ENCODE measurements at places on chromosomes 1 and 21.

- DNase-seq: peak; percentile 5
Observed at GRCh38 chr1:179447489-179447888, 81.7 kb downstream of the AXDND1 start.

DNA sequence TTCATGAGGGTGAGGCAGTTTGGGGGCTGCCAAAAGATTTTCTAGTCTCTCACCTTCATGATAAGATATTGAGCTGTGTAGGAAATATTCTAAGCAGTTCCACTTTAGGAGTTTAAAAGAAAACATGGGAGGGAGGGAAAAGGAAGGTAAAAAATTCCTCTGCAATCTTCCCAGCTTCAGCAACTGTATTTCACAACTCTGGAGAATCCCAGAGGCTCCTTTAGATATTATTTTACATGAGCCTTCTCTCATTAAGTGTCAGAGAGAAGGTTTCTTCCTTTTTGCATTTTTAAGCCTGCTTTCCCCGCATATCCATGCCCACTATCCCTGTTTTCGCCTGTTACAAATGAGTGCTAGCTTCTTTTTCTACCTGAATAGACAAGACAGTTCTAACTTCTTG, 289.4 kb downstream of the CHRM3 start:
- no peak for DNase-seq

DNA sequence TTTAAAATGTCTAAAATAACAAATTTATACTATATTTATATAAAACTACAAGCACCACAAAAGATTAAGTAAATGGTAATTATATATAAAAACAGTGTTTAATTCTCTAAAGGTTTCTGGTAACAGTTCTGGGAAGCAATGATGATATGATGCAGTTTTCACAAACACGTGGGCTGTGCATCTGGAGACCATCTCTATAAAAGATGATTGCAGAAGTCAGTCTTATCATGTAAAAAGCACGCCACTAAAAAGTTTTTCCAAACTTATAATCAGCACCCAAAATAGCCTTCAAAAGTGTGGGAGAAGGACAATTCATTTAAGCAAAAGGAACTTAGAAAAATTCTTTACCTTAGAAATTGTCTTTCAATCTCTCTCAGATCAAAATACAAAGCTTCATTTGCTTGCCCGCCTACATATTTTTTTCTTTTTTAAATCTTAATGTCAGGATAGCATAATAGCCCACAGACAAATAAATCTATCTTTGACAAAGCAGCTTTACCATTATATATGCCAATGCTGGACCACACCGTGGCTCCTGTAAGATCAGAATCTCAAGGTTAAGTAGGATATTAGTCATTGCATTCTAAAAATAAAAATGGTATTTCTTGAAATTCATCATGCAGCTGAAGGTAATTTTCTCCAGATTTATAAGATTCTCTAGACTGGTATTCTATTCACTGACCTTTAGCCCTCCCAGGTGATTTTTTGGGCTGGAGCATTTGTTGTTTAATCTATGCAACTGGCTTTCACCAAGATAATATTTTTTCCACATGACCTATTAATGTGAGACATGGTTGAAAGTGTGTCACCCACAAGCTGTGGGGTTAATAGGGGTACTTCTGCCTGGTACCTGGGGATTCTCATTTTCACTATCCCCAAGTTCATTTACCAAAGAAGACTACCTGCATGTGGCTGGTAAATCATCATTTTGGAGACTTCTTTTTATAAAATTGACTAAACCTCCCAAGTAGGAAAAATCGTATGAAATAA, 189.6 kb upstream of the ST6GALNAC5 start:
- no peak for DNase-seq

GRCh38 chr1:187862506-187862905, 1033.8 kb downstream of the PLA2G4A start:
- DNase-seq: no peak

- DNase-seq: no peak
Observed at GRCh38 chr1:219414250-219414649, 198.7 kb downstream of the ZC3H11B start.

GRCh38 chr1:33918368-33918767, 54.5 kb downstream of the HMGB4 start:
- DNase-seq: peak; percentile 26

- DNase-seq: no peak
Observed at GRCh38 chr1:67590329-67590728, 94.7 kb upstream of the GADD45A start.

- DNase-seq: no peak
Observed at GRCh38 chr1:66542314-66542713, 8.4 kb downstream of the SGIP1 start.

GRCh38 chr1:8600336-8600735, 217.1 kb downstream of the RERE start:
- DNase-seq: no peak

- no peak for DNase-seq
Observed at GRCh38 chr1:59819566-59820438, 5.1 kb downstream of the HOOK1 start.

GRCh38 chr1:77282187-77282865, 507 bp downstream of the AK5 start:
- peak; percentile 19 for DNase-seq

GRCh38 chr1:99544328-99544727, 101.6 kb upstream of the PALMD start:
- no peak for DNase-seq

- DNase-seq: no peak
Observed at GRCh38 chr21:42527489-42528158, 14.0 kb downstream of the SLC37A1 start.

GRCh38 chr1:205232945-205233397, 5.2 kb downstream of the TMCC2 start:
- no peak for DNase-seq

DNA sequence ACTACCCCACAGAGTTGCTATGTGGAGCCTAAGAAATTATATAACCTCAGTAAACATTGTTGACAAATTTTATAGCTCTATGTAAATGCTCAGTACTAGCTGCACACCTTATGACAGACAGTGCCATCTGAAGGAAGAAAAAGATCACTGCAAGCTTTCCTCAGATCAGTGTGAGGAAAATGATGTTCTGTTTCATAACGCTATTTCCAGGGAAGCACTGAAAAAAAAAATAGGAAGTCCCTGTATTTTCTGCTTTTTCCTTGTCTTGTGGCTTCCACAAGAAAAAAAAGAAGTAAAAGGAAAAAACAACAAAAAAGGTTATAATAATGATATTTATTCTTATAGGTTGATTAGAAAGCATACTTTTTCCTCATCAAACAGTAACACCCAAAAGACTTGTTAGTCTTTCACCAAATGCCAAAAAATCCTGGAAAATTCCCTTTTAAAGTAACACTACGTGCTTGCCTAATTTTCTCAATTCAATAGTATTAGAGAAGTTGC, 23.2 kb downstream of the LYST start:
- DNase-seq: peak; percentile 44

- no peak for DNase-seq
Observed at GRCh38 chr1:111441573-111442192, 7.4 kb downstream of the WDR77 start.

- no peak for DNase-seq
Observed at GRCh38 chr1:212980123-212980785, 29.9 kb downstream of the VASH2 start.

- DNase-seq: no peak
Observed at GRCh38 chr1:69258842-69259241, 308.9 kb upstream of the LRRC7 start.

- DNase-seq: no peak
Observed at GRCh38 chr1:209012443-209013196, 570.9 kb upstream of the CAMK1G start.

GRCh38 chr1:232562855-232563510, 67.0 kb downstream of the SIPA1L2 start:
- no peak for DNase-seq

DNA sequence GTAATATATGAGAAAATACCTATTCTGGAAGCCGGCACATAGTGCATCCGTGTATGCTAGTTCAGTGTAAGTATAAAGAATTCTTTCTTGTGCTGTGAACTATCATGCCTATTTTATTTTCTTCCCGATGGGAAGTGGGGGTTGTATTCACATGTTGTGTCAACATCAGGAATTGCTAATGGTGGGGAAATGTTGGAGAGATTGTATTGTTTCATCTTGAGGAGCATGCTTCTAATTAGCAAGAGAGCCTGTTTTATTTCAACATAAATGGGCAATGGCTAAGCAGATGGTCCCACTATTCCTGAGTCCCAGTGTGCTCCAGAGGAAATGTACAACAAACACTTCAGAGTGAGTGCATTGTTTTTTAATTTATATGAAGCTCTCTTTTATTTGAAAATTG, 485.2 kb downstream of the PLPP3 start:
- no peak for DNase-seq

DNA sequence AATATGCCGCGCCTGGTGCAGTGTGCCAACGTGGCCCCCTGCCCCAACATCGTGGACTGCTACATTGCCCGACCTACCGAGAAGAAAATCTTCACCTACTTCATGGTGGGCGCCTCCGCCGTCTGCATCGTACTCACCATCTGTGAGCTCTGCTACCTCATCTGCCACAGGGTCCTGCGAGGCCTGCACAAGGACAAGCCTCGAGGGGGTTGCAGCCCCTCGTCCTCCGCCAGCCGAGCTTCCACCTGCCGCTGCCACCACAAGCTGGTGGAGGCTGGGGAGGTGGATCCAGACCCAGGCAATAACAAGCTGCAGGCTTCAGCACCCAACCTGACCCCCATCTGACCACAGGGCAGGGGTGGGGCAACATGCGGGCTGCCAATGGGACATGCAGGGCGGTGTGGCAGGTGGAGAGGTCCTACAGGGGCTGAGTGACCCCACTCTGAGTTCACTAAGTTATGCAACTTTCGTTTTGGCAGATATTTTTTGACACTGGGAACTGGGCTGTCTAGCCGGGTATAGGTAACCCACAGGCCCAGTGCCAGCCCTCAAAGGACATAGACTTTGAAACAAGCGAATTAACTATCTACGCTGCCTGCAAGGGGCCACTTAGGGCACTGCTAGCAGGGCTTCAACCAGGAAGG, 4.3 kb downstream of the GJB3 start:
- no peak for DNase-seq

GRCh38 chr1:224873434-224874369, 55.8 kb upstream of the DNAH14 start:
- DNase-seq: no peak

DNA sequence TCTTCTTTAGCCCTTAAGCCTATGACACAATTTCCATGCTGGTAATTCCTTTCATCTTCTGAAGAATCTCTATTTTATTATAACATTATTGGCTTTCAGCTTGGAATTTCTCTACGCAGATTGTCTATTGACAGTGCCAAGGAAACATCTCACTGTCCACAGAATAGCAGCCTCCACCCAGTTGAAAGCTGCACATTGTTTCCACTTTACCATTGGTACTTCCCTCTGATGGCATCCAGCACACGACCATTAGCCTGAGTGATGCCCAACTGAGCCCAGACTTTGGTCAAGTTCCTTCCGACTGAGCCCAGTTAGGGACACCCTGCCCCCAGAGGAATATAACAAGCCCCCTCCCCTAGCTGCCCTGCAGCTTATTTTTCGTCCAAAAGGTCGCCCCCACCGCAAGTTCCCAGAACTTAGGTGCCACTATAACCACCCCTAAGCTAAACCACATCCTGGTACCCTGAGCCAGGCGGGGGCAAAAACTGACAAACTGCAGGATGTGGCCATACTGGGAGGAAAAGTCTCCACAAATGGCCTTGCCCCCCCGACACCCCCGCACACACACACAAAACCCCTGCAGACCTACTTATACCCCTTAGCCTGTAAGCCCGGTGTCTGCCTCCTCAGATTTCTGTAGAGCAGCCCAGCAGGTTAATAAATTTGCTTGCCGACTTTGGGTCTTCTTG, 13.2 kb downstream of the GBP5 start:
- no peak for DNase-seq

- DNase-seq: no peak
Observed at GRCh38 chr1:65418522-65419185, 1.8 kb upstream of the LEPR start.

- no peak for DNase-seq
Observed at GRCh38 chr1:214862421-214862820, 220.1 kb upstream of the KCNK2 start.

DNA sequence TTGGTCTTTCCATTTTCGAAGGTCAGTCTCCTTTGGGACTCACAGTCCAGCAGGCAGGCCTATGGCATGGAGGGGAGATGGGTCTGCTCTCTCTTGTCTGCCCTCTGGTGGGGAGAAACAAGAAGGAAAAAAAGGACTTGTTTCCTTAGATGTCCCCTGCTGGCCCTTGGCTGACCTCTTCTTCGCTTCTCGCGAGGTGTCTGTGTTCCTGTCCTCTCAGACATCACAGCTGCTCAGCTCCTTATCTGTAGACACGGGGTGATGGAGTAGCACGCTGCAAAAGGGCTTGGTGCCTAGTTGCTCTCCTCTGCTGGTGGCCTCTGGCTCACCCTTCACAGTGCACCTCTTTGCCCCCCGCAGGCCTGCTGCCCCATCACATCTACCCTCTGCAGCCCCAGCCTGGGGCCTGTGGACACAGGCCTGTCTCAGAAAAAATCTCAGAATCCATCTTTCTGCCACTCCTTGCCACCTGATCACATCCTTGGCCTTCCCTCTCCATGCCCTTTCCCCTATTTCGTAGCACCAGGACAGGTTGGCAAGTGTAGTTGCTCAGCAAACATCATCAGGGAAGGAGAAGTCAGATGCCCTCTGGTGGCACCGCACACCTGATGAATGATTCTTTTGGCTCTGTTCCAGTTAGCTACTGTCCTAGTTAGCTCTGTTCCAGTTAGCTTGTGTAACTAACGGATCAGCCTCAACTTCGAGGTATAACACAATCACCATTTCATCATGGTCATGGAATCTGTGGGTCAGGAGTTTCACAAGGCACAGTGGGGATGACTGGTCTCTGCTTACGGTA, 18.7 kb upstream of the AK2 start:
- DNase-seq: peak; percentile 74

- DNase-seq: peak; percentile 66
Observed at GRCh38 chr1:37561133-37562132, 4.7 kb downstream of the DNALI1 start.

DNA sequence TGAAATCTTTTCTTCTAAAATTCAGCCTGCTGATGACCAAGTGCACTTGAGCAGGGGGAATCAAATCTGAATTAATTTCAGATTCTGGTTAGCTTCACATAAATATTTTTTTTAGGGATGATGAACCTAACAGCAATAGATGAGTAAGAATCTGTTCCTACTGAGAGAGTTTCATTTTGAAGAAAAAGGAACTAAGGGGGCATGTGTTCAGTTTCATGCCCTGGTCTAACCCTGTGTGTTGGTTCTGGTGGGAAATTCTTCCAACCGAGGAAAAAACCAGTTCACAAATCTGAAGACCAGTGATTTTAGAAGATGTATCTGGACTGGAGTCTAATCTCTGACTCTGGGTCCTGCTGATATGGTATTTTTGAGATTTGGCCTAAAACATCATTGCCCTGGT, 13.7 kb downstream of the SELL start:
- no peak for DNase-seq

DNA sequence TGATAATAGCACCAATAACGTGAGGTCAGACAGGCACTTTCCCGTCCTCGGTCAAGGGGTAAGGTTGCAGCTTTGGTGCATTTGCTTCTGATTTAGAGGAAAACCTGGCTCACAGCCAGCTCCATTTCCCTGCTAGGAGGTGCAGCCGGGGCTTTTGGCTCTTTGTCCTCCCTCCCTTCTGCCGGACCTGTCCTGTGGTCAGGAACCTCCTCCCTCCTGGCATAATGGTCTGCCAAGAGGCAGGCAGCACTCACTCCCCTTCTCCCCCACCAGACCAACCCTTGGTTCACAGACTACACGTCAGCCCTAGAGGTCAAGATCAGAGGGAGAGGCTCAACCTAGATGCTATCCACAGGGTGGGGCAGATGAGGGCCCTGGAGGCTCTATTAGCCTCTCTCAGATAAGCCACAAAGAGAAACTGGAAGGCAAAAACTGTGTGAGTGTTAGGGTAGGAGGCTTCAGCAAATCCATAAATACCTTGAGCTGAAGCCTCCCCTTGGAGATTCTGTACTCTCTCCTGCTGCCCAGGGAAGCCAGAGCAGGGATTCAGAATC, 64.8 kb downstream of the PLXNA2 start:
- no peak for DNase-seq

Measured in HTR-8/SVneo (cell line).